ENCODE measurements at places on chromosomes 7 and 10.
A peak's percentile ranks its signal among the peaks of the same experiment; 100 is the strongest.

- H3K36me3 ChIP-seq, result no peaks in the 10 kb centered on the region
- H3K27me3 ChIP-seq, result no peaks in the 10 kb centered on the region
- H3K27ac ChIP-seq, result no peak overlapping the region
- no peak overlapping the region for H3K4me3 ChIP-seq
- H3K4me1 ChIP-seq, result no peaks in the 10 kb centered on the region
Observed at GRCh38 chr7:42183547-42183946, 53.5 kb downstream of the GLI3 start.

DNA sequence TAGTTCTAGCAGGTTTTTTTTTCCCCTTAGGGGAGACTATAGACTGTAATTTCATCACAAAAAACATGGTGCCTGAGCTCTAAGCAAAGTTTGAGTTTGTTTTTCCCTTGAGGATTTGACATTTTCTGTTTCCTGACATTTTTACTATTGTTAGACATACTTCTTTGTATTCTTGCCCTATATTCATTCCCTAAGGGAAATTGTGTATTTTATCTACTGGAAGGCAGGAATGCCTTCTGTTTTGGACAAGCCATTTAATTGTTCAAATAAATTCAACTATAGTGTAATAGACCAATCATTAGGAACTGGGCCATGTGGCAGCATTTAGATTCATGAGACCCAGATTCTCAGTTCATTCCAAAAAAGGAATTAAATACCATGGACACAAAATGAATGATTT, 335.0 kb downstream of the EXOC4 start:
- H3K4me1 ChIP-seq, result no peaks in the 10 kb centered on the region
- no peak overlapping the region for H3K4me3 ChIP-seq
- H3K36me3 ChIP-seq, result no peaks in the 10 kb centered on the region
- no peak for DNase-seq
- no peaks in the 10 kb centered on the region for H3K27me3 ChIP-seq

DNA sequence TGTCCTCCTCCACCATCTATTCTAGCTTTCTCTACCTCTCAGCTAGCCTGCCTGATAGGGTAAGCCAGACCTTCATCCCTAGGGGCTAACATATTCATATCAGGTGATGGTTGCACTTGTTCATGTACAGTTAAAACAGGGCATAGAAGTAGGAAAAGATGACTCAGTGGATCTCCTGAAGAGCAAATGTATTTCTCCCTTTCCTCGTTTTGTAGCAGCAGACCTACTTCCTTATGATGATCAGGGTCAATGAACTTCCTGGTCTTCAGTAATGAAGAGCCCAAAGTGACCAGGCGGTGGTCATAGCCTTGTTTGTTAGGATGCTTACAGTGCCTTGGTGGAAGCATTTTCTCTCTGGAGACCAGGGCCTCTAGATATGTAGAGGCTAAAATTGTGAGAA, 6.3 kb downstream of the LIPJ start:
- no peak for DNase-seq
- no peaks in the 10 kb centered on the region for H3K4me1 ChIP-seq
- no peaks in the 10 kb centered on the region for H3K36me3 ChIP-seq

- no peak overlapping the region for H3K4me3 ChIP-seq
- no peaks in the 10 kb centered on the region for H3K27me3 ChIP-seq
- DNase-seq, result no peak
- no peaks in the 10 kb centered on the region for H3K36me3 ChIP-seq
- H3K27ac ChIP-seq, result no peak overlapping the region
Observed at GRCh38 chr7:158603773-158604755, 16.4 kb upstream of the PTPRN2 start.

- no peaks in the 10 kb centered on the region for H3K27me3 ChIP-seq
- no peak for DNase-seq
- no peaks in the 10 kb centered on the region for H3K36me3 ChIP-seq
Observed at GRCh38 chr7:11612737-11613136, 219.3 kb downstream of the THSD7A start.

GRCh38 chr7:52857367-52857766, 178.1 kb upstream of the POM121L12 start:
- H3K27me3 ChIP-seq, result no peaks in the 10 kb centered on the region
- H3K4me3 ChIP-seq, result no peak overlapping the region
- H3K27ac ChIP-seq, result no peak overlapping the region
- no peaks in the 10 kb centered on the region for H3K4me1 ChIP-seq
- no peak for DNase-seq

- no peaks in the 10 kb centered on the region for H3K36me3 ChIP-seq
- H3K4me3 ChIP-seq, result no peak overlapping the region
- no peak for DNase-seq
- no peaks in the 10 kb centered on the region for H3K4me1 ChIP-seq
- no peak overlapping the region for H3K27ac ChIP-seq
Observed at GRCh38 chr7:83159731-83160130, 3.0 kb downstream of the PCLO start.

DNA sequence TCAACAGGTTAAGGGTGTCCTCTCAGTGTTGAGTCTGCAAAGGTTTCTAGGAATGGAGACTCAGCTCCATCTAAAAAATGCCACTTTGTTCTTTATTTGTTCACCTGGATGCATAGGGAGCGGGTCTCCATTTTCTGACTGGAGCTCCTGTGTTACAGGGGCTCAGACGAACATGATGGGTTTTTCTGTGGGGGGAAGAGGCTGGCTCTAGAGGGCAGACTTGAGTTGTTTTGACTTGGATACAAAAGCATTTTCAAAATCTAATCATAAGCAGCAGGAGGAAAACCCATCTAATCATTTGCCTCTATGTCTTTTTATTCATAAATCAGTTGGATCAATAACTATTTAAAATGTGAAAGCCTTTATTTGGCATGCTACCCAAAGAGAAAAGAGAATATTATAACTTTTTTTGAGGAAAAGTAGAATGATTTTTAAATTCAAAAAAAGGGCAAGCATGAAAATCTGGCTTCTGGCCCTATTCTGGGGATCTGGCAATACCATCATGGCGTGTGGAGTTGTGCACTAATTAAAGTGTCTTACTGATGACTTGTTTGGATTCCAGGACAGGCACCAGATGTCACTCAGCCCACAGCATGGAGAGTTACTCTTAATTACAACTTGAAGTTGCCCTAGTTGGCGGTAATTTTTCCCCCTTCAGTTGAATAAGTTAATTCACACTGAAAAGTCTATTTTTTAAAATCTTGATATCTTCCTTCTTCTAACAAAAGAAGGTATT, 594.9 kb downstream of the REEP3 start:
- H3K36me3 ChIP-seq, result no peaks in the 10 kb centered on the region
- H3K4me3 ChIP-seq, result no peak overlapping the region
- H3K27ac ChIP-seq, result no peak overlapping the region
- H3K4me1 ChIP-seq, result no peaks in the 10 kb centered on the region

GRCh38 chr7:155450970-155451801, 6.7 kb upstream of the EN2 start:
- no peak for DNase-seq
- H3K4me3 ChIP-seq, result no peak overlapping the region
- H3K27ac ChIP-seq, result no peak overlapping the region
- no peaks in the 10 kb centered on the region for H3K36me3 ChIP-seq
- H3K4me1 ChIP-seq, result peaks cover 7% of the 10 kb centered on the region

GRCh38 chr10:42926843-42927242, 144.2 kb downstream of the BMS1 start:
- no peaks in the 10 kb centered on the region for H3K36me3 ChIP-seq
- peaks cover 2% of the 10 kb centered on the region for H3K27me3 ChIP-seq
- H3K4me1 ChIP-seq, result no peaks in the 10 kb centered on the region
- no peak for DNase-seq

DNA sequence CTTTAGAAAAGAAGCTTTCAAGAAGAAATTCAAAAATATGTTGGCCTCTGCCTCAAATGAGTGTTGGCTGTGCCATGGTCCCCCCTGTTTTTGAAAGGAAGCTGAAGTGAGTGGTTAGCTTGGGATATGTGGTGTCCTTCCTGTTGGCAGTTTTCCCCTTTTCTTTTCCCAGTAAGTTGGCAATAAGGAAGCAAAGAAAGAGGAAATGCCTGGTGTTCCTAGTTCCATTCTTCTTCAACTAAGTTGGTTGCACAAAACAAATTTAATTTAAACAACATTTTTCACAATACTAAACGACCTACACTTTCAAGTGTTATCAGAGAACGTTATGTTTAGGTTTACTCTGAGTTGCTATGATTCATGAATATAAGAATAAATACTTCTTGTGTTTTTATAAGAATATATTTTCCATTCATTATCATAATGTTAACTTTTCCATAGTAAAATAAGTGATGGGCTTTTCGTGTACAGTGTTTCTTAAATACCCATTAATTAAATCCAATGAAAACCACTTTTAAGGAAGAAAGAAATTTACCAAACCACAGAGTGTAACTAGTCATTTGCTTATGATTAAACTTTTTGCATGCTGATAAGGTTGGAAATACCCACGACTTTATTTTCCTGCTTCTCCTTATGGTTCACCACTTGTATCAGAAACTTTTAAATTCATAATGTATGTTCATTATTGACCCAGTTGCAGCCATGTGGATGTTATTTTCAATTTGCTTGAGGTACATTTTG, 7.7 kb downstream of the HDAC9 start:
- H3K4me3 ChIP-seq, result no peak overlapping the region
- DNase-seq, result no peak
- H3K36me3 ChIP-seq, result no peaks in the 10 kb centered on the region
- H3K27me3 ChIP-seq, result no peaks in the 10 kb centered on the region
- peaks cover 3% of the 10 kb centered on the region for H3K4me1 ChIP-seq

DNA sequence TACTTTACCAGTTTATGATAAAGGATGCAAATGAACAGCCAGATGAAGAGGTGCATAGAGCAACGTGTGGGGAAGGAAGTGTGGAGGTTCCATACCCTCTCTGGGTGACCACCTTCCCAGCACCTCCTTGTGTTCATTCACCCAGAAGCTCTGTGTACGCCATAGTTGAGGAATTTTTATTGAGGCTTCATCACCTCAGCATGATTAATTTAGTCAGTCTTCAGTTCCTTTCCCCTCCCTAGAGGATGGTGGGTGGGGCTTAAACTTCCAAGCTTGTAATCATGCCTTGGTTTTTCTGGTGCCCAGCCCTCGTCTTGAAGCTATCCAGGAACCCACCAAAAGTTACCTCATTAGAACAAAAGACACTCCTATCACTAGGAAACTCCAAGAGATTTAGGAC, 162.7 kb downstream of the PLCE1 start:
- no peak for DNase-seq
- H3K27ac ChIP-seq, result no peak overlapping the region
- H3K36me3 ChIP-seq, result no peaks in the 10 kb centered on the region
- H3K27me3 ChIP-seq, result no peaks in the 10 kb centered on the region
- no peak overlapping the region for H3K4me3 ChIP-seq

DNA sequence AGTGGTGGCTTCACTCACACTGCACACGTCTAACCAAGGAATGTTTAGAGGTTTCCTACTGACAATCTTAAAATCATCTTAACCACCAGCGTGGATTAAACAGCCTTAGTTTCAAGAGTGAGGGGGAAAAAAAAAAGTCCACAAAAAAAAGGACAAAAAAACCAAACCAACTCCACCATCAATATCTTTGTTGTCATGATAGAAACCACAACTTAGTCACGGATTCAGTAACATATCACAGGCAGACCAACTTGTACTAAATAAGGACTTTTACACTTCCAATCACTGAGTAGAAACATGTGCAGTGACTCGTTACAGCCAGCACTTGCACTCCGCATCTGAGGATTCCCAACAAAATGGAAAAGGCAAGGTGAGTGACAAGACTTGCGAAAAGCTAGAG, 46.5 kb downstream of the FAM171A1 start:
- no peak overlapping the region for H3K27ac ChIP-seq
- no peak for DNase-seq
- no peaks in the 10 kb centered on the region for H3K36me3 ChIP-seq
- H3K4me1 ChIP-seq, result no peaks in the 10 kb centered on the region
- H3K4me3 ChIP-seq, result no peak overlapping the region

GRCh38 chr10:71547312-71547711, 150.6 kb downstream of the CDH23 start:
- H3K4me1 ChIP-seq, result no peaks in the 10 kb centered on the region
- H3K36me3 ChIP-seq, result no peaks in the 10 kb centered on the region
- no peak for DNase-seq
- no peak overlapping the region for H3K27ac ChIP-seq
- H3K27me3 ChIP-seq, result no peaks in the 10 kb centered on the region
- no peak overlapping the region for H3K4me3 ChIP-seq

- no peak overlapping the region for H3K27ac ChIP-seq
- H3K4me1 ChIP-seq, result no peaks in the 10 kb centered on the region
- DNase-seq, result no peak
- H3K4me3 ChIP-seq, result no peak overlapping the region
- no peaks in the 10 kb centered on the region for H3K36me3 ChIP-seq
Observed at GRCh38 chr7:101111261-101111660, 15.6 kb upstream of the SERPINE1 start.

DNA sequence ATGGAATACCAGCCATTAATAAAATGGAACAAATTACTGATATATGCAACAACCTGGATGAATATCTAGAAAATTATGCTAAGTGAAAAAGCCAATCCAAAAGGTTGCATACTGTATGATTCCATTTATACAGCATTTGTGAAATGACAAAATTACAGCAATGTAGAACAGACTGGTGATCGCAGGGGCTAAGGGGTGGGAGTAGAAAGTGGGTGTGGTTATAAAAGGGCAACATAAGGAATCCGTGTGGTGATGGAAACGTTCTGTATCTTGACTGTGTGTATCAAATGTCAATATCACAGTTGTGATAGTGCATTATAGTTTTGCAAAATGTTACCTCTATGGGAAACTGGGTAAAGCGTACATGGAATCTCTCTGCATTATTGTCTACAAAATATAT, 15.0 kb downstream of the CEP41 start:
- no peak overlapping the region for H3K27ac ChIP-seq
- H3K4me1 ChIP-seq, result peaks cover 4% of the 10 kb centered on the region
- no peaks in the 10 kb centered on the region for H3K27me3 ChIP-seq

DNA sequence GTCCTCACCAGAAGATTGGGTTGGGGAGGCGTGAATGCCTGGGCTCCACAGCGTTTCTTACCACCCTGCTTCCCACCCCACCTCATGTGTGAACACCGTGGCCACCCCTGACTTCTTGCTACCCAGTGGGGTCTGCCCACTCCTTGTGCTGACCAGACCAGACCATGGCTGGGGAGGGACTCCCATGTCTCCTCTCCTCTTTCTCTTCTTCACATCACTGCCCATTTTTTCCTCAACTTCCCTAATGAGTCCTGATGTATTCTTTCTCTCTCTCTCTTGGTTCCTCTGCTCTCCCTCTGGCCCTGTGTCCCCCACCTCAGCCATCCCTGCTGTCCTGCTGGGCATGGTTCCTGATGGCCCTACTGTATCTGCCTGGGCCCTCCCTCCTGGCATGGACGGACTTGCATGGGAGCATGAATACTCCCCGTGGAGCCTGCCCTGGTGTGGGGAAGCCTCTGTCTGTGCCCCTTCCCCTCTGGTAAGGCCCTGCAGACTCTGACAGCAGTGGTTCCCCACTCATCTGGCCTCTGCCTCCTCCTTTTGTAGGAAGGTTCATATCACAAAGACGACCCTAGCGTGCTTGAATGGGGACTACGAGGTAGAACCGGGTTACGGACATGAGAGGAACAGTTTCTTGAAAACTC, 85.5 kb downstream of the ADCY1 start:
- DNase-seq, result no peak
- no peak overlapping the region for H3K4me3 ChIP-seq
- H3K27me3 ChIP-seq, result no peaks in the 10 kb centered on the region
- H3K4me1 ChIP-seq, result no peaks in the 10 kb centered on the region
- no peaks in the 10 kb centered on the region for H3K36me3 ChIP-seq

- H3K36me3 ChIP-seq, result no peaks in the 10 kb centered on the region
- H3K4me1 ChIP-seq, result no peaks in the 10 kb centered on the region
- no peak overlapping the region for H3K27ac ChIP-seq
- H3K27me3 ChIP-seq, result no peaks in the 10 kb centered on the region
- no peak for DNase-seq
- H3K4me3 ChIP-seq, result no peak overlapping the region
Observed at GRCh38 chr7:88165697-88166096, 54.1 kb downstream of the SRI start.

GRCh38 chr7:148304456-148304855, 286.1 kb upstream of the C7orf33 start:
- H3K4me1 ChIP-seq, result peaks cover 7% of the 10 kb centered on the region
- H3K27me3 ChIP-seq, result no peaks in the 10 kb centered on the region
- peak overlapping the region; percentile 50 for H3K4me3 ChIP-seq
- no peak overlapping the region for H3K27ac ChIP-seq
- no peaks in the 10 kb centered on the region for H3K36me3 ChIP-seq
